ENCODE measurements at places on chromosomes 7 and 10.

- no peak for DNase-seq
These were observed 279.2 kb downstream of the CXCL12 start for GRCh38 chr10:44105696-44106095.

DNA sequence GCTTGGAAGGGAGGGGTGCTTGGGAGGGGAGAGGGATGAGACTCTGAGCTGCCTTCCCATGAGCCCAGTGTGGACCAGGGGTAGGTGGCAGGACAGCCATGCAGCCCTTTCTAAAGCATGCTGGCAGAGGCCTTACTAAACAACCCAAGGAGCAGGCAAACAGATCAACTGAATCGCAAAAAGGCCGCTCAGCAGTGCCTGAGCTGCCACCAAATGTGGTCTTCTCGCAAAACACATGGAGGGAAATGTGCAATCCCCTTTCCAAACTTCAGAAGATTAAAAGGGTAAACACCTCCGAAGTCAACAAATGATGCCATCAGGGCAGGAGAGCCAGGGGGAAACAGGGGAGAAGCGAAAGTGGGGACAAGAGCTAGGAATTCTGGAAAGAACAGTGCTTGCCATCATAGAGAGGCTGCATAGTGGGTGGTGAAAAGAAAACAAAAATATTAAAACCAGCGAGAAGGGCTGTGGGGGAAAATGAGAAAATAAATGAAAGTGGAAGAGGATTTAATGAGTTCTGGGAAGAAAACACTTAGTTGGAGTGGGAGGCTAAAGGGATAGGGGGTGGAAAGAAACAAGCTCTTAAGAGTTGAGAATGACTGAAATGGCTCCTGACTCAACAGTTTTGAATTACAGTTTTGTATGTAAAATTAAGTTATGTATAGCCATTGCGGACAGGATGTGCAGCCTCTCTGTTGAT lies 62.2 kb upstream of the ZNF32 start:
- no peak for DNase-seq

- DNase-seq: no peak
These were observed 1.2 kb upstream of the TBRG4 start for GRCh38 chr7:45112648-45113047.

DNA sequence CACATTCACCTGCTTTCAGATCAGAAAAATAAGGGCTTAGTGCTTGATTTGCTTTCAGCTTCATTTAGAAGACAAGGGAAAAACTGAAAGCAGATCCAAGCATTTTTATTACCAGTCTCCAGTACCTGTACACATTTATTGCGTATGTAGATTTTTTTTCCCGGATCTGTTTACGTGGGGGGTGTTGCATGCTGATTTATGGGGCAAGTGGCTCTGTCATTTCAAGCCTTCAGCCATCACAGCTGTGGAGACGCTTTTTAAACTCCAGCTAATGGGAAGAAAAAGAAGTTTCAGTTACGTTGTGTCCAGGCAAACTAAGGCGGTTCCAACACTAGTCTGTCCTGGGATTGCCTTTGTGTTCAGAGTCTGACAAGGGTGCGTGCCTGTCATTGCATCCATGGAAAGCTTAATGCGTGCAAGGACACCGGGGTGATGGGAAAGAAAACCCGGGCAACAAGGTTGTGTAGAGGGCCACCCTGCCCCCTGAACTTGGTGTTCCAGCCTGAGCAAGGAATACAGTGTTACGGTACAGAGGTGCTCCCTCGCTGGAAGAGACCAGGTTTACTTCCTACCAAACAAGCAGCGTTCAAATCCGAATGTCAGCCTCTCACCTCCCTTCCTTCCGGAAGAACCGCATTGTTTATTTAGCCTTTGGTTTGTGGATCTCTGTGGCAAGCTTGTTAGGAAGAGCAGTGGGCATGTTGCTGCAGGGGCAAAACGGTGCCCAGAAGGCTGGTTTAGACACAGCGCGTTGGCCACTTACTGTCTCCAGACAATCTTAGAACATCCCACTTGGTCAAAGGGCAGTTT lies 128.2 kb downstream of the FGFR2 start:
- DNase-seq: no peak

- no peak for DNase-seq
These were observed 744 bp upstream of the EBF3 start for GRCh38 chr10:129964611-129965424.

All from activated CD4-positive, alpha-beta T cell treated with anti-CD3 and anti-CD28 coated beads for 48 hours (primary cell).